Right atrium auricular region (tissue), 2 donors: ENCODE measurements at places on chromosomes 4 and X. TPM values are rescaled to one million over a fixed set of nuclear protein-coding genes. Genes with fewer than 3 reads are reported as not detected.

DNA sequence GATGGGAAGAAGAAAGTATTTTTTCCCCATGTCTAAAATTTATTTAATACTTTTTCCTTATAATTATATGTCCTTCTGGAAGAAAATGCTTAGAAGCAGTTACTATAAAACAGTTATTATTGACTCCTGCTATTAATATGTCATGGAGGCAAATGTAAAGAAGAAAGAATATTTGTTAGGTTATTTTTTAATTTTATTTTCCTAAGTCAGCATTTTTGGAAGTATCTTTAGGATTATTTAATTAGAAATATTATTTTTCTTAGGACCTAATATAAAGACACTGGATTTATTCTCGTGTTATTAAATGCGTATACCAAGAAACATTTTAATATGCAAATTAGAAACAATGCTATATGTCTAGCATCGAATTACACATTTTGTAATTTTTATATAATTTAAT lies 687.7 kb downstream of the TRAM1L1 start:
- no peaks in the 10 kb centered on the region for H3K27me3 ChIP-seq
- H3K4me3 ChIP-seq = no peak overlapping the region
- no peaks in the 10 kb centered on the region for H3K36me3 ChIP-seq
- no peak overlapping the region for H3K27ac ChIP-seq
- H3K4me1 ChIP-seq = no peaks in the 10 kb centered on the region

- peak; percentile 61 for DNase-seq
- H3K36me3 ChIP-seq = no peaks in the 10 kb centered on the region
- no peaks in the 10 kb centered on the region for H3K4me1 ChIP-seq
These were observed 33.0 kb downstream of the FREM3 start for GRCh38 chr4:143667461-143667860.

DNA sequence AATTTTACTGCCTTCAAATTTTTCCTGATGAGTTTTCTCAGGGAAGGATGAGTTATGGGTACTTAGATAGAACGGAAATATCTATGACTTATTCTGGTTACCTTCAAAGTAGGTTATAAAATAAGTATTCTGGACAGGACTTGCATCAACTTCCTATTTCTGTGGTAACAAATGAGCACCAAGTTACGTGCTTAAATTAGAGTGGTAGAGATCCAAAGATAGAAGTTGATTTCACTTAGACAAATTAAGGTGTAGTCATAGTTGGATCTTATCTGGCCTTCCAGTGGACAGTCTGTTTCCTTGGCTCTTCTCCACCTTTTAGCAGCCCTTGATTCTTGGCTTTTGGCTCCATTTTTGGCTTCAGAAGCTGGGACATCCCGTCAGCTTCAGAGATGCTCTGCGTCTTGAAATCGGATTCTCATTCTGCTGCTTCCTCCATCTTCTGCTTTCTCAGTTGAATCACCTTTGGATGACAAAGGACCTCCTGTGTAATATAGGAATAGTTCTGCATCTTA lies 109.9 kb downstream of the ZNF518B start:
- no peaks in the 10 kb centered on the region for H3K27me3 ChIP-seq
- DNase-seq = no peak
- H3K4me1 ChIP-seq = no peaks in the 10 kb centered on the region
- no peak overlapping the region for H3K27ac ChIP-seq

DNA sequence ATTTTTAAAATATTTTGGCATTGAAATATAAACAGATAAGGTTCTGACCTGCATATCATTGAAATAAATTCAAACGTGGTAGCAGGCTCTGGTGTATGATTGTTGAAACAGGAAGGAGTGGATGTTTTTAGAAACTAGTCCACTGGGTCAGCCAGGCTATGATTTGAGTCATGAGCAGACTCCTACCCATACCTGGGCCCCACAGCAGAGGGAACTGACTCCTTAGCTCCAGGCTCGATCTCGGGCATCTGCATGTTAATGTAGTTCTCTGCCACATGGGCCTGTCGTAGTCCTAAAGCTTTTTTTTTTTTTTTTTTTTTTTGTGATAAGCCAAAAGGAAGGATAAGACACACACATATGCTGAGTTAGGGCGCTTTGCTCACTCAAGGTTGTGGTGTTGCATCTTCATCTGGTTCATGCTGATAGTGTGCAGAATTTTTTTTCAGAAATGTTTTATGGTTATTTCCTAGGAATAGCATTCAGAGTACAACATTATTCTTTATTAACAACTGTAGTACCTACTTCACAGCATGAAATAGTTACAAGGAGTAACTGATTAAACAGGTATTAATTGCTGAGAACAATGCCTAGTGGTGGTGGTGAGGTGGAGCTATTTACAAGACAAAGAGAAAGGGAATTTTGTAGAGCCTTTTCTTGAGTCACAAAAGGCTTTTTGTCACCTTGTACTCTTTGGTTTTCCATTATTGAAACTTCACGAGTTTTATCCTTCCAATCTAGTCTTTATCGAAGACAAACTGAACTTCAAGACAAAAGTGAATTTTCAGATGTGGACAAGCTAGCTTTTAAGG lies 27.3 kb downstream of the OFD1 start:
- H3K27ac ChIP-seq = no peak overlapping the region
- no peaks in the 10 kb centered on the region for H3K27me3 ChIP-seq
- H3K4me3 ChIP-seq = no peak overlapping the region
- no peak for DNase-seq

- H3K4me3 ChIP-seq = no peak overlapping the region
- H3K4me1 ChIP-seq = no peaks in the 10 kb centered on the region
- no peak overlapping the region for H3K27ac ChIP-seq
These were observed 6.7 kb upstream of the TLR1 start for GRCh38 chr4:38811297-38811696.

DNA sequence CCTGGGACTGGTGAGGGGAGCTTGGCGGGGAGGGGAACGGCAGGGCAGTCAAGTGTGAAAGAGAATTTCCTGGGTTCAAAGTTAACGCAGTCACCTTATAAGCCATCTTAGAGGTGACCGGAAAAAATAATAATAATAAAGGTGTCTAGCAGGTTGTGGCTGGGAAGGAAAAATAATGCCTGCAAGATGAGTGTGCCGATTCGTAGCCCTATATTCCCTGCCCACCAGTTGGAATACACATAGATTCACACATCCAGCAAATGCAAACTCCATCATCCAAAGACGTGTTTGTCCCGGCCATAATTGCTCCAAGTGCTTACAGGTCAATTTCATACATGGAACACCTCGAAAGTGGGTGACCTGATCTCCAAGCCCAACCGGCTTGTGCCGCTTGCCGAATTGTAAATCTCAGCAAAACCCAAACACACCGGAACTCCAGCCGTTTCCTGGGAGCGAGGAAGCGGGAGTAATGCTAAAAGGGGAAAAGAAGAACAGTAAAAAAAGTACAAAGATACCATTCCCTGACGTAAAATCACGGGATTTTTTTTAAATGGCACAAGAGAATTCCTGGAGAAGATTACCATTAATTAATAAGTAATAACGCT lies 1.3 kb upstream of the FAT1 start:
- DNase-seq = no peak
- H3K4me3 ChIP-seq = peak overlapping the region; percentile 77
- H3K27me3 ChIP-seq = no peaks in the 10 kb centered on the region

The ETDA gene
- total RNA-seq = not detected
